ENCODE measurements at places on chromosomes 4 and X.
A peak's percentile ranks its signal among the peaks of the same experiment; 100 is the strongest.

GRCh38 chr4:165867961-165868360 lies 5.1 kb upstream of the TLL1 start:
- no peak for DNase-seq

DNA sequence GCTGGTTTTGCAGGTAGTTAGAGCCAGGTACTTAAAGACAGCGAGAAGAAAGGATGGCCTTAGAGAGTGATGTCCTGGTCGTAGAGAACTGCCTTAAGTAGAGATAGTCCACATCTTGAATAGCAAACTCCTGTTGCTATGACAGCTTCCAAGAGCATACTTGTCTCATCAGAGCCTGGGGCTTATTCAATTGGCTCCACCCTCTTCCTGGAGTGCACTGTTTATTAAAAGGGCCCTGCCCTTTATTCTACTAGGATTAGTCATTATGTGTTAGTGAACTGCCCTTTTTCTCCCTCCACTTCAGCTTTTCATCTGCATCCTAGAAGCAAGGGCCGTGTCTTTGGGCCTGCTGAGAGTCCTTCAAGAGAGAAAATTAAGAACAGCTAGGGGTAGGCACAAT lies 94.5 kb upstream of the EOLA2 start:
- no peak for DNase-seq

- DNase-seq = no peak
Observed at GRCh38 chrX:133495464-133496391, 80.4 kb upstream of the GPC4 start.

- no peak for DNase-seq
Observed at GRCh38 chrX:42385730-42386129, 392.2 kb downstream of the PPP1R2C start.

DNA sequence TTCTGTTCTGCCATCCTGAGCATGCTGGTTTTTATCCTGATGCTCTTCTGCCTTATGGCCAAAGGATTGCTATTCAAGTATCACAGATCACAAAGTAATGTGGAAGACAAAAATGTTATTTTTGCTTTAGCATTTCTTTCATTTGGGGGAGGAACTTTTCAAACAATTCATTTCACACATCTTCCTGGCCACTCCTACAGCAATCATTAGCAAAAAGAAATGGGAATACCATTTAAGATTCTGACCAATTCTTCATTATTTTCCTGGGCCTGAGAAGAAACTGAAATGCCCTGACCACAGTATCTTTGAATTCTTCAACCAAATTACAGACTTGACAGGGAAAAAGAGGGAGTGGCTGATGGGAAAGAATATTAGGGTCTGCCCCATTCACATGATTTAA lies 38.0 kb upstream of the GRID2 start:
- DNase-seq = no peak

DNA sequence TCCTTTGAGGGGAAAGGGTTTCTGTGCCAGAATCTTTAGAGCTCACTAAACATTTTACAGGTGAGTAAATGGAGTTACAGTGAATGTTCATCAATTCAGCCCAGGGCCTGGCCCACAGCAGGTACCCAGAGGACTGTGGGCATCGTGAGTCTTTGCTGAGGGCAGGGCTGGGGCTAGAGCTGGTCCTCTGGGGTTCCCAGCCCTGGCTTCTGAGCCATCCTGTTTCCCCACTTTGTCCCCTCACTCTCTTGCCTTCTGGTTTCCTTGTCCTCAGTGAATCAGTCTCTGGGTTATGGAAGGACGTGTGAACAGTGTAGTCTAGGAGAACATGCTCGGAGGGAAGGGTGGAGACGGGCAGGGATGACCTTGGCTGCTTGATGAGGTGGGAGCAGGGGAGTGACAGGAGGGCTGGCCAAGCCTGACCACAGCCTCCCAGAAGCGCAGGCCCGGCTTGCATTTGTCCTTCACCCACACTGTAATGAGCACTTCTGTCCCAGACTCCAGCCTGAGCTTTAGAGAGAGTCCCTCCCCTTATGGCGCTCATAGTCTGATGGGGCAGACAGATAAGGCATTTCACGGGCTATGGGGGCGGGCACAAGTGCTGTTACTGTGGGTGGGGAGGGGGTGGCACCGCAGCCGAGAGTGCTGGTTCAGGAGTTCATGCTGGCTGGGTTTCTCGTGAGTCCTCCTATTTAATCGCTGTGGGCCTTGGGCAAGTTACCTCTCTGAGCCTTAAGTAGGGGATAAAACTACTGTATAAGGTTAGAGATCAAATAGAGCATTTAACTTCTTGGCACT lies 17.3 kb downstream of the TBC1D14 start:
- peak; percentile 71 for DNase-seq

GRCh38 chr4:138669479-138670315 lies 345.9 kb upstream of the NOCT start:
- no peak for DNase-seq

DNA sequence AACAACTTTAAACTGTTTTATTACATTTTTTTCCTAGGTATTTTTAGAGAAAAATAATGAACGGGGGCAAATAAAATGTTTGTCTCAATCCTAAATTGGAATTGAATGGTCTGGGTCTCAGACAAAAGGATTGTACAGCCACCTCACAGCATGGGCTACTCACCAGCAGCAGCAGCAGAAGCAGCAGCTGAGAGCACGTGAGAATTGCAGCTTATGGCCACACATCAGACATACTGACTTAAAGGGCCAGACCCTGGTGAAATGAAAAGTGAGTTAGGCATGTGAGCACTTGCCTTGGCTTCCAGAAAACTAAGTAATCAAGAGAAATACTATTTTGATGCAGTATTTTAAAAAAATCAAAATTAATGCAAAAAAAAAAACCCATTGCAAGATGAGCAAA lies 56.6 kb downstream of the AASDH start:
- no peak for DNase-seq

DNA sequence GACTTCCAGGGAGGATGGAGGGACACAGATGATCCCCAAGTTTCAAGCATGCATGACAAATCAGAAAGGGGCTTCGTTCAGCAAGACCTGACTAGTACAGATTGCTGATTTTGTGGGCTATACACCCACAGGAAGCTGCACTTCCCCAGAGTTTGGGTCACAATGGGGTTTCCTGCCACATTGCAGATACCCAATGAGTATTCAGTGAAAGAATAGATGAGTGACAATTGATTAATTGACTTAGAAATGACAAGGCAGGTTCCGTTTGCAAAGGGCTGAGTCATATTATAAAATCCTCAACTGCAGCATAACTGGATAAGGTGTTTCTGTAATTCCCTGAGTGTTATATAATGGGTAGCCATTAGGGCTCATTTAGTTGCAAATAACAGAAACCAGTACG lies 146.6 kb upstream of the TBL1X start:
- DNase-seq = no peak

DNA sequence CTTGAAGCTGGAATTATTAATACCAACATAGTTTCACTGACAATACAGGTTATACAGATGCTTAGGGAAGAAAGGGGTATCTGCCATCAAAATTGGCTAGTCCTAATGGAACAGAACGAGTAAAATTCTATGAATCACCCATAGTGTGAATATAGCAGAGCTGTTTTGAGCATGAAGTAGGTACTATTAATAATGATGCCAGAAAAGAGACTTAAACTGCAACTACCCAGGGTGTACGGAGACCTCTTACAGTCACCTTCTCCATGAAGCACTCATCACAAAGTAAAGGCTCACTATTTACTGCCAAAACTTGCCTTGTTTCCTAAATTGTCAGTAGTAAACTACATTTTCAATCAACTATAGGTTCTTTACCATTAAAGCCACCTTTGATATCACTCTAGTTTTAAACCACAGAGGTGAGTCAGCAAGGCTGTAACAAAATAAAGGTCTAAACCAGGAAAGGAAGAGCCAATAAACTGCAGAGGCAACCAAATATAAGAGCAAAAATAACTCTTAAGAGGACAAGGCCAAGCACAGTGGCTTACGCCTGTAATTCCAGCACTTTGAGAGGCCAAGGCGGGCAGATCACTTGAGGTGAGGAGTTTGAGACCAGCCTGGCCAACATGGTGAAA lies 114.4 kb downstream of the FRYL start:
- no peak for DNase-seq

- DNase-seq = no peak
Observed at GRCh38 chr4:163194593-163194992, 27.9 kb upstream of the NAF1 start.

- no peak for DNase-seq
Observed at GRCh38 chr4:172819353-172819752, 349.3 kb upstream of the GALNT7 start.

DNA sequence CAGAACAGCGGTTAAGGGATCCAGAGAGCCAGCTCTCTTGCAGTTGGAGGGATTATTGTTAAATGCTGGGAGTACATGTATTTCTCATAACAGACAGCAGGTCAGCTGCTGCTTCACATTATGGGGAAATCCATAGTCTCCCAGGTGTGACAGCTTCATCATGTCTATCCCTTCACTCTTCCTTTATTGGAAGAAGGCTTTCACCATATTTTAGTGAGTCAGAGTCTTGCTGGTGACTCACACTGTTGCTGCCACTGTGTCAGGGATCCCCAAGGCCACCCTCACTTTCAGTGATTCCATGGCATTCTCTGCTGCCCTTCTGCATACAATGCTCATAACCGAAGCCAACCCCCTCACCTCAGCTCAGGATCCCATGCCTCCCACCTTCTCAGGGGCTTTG lies 32.9 kb upstream of the PAGE5 start:
- DNase-seq = no peak

DNA sequence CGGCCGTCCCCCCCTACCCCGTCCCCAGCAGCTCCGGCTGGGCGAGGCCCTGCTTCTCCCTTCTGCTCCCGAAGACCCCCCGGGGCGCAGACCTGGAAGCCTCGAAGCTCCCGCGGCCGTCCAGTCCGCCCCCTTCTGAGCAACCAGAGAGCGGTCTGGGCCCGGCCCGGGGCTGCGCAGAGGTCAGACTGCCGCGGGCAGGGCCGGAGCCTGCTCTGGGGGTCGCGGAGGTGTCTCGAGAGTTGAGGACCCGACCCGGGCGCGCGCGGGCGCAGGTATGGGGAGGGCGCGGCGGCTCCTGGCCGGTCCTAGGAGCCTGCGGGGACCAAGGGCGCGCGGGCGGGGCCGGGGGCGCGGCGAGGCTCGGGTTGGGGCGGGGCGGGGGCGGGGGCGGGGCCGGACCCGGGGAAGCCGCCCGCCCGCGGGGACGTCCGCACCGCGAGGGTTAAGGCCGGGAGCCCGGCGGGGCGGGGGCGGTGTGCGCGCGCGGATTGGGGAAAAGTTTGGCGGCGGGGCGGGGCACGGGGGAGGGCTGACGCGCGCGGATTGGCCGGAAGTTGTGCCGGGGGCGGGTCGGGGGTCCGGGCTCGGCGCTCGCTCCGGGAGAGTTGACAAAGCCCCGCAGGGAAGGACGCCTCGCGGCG lies at the start of gene FGFRL1:
Gene FGFRL1 (plus strand): TSS at position 605 of the 644 bp plus-strand sequence. CDS start 860 bp downstream, outside the sequence.
- peak; percentile 90 for DNase-seq

DNA sequence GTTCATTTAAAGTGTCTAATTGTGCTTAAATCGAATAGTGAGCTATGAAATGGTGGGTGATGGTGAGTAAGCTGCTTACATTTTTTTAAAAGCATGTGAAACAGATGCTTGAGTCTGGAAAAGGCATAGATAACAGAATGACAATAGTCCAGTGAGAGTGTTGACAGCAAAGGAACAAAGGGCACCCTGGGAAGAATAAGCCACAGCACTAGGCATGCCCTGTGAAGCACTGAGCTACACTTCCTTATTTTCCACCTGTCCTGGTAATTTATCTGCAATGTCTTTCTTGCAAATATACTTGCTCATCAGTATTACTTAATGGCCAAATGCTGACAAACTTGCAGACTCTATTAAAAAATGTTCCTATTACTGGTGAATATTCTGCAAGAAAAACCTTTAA lies 168.7 kb downstream of the PRDM5 start:
- no peak for DNase-seq

DNA sequence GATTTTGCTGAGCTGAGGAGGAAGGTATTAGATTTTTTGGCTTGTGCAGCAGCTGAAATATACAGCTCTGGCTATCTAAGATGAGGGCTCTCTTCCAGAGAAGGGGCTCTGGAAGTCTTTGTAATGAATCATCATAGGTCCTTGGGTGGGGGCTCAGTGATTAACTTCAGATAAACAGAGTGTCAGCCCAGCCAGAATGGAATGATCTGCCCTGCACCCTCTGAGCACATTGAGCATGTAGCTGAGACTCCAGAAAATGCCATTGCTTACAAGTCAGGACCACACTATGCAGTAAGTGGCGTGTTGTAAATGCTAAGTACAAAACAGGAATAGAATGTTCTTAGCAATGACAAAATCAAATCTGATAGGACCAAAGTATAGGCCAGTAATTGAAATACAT lies 836.0 kb downstream of the PDHA2 start:
- no peak for DNase-seq

- no peak for DNase-seq
Observed at GRCh38 chrX:5474282-5474681, 754.4 kb downstream of the NLGN4X start.
